ENCODE measurements at places on chromosomes 16 and 17. TPM values are rescaled to one million over a fixed set of nuclear protein-coding genes. Genes with fewer than 3 reads are reported as not detected.

ENKD1 gene
- total RNA-seq = 11.4 TPM

SSTR5 gene
- not detected for total RNA-seq

PEMT gene
- 151 TPM for total RNA-seq

TEX19 gene
- not detected for total RNA-seq

GINS2 gene
- 0.32 TPM for total RNA-seq

ENPP7 gene
- 0.26 TPM for total RNA-seq

EVPLL gene
- total RNA-seq = 0.22 TPM

OTOP3 gene
- not detected for total RNA-seq

USH1G gene
- total RNA-seq = not detected

MMP15 gene
- 23.2 TPM for total RNA-seq

CDH11 gene
- 23.7 TPM for total RNA-seq

HOXB3 gene
- total RNA-seq = 12.6 TPM

FAAP100 gene
- total RNA-seq = 25.5 TPM

BCL6B gene
- total RNA-seq = 32.2 TPM

KRTAP4-3 gene
- not detected for total RNA-seq

PRR14 gene
- 36.9 TPM for total RNA-seq

DNA sequence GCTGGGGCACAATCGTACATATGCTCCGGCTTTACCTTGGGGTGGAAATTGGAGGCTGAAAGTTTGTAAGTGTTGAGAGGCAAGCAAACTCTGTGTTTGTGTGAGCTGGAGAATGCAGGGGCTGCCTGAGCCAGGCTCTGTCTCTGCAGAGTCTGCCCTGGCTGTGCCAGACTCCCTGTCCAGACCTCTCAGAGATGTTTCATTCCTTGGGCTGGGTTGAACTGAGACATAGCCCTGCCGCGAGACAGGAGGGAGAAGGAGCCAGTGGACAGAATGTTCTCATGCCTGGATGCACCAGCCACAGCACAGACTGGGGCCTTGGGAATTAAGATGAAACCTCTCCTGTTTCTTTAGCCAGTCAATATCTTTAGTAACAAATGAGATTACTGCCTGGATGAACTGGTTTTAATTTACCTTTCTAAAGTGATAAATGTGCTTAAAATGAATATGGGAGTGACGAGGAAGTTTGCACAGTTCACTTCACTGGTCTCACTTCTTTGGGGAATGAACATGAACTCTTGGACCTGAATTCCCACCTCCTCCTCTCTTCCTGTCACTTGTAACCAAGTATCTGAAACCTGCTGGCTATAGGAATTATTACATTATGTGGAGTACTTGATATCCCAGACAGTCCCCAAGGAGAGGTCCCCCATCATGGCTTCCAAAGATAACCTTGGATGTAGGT, 40.1 kb downstream of the YPEL2 start:
- no peak for DNase-seq

- no peak for DNase-seq
Measured at GRCh38 chr16:9556949-9557665, 465.7 kb downstream of the HAPSTR1 start.

- DNase-seq = no peak
Measured at GRCh38 chr17:8277317-8277716, 11.2 kb upstream of the RANGRF start.

DNA sequence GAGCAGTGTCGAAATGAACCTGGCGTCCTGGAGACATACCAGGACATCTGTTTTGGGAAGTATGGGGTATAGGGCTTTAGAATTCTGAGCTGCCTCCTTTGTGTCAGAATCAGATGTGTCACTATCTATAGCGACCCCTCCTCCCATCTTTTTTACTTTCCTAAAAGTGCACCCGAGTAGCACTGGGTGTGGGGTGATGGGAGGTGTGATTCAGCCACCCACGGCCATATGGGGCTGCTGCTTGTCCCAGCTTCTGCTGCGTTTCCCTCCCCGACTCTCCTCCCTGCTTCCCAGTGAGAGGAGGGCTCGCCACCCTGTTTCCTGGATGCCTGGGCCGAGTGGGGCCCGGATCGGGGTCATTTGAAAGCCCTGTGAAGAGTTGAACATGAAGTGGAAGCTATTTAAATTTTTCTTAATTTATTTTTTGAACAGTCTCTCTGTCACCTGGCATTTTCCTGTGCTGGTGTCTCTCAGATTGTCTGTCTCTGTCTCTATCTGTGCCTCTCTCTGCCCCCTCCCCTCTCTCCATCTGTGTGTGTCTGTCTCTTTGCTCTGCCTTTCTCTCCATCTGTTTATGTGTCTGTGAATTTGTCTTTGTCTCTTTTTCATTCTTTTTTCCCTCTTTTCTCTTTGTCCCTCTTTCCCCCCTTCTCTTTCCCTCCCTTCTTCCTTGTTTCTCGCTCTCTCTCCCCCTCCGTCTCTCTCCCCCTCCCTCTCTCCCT, 638.8 kb upstream of the EEF2KMT start:
- DNase-seq = no peak

GRCh38 chr16:28189245-28189644, 22.5 kb downstream of the XPO6 start:
- DNase-seq = no peak

DNA sequence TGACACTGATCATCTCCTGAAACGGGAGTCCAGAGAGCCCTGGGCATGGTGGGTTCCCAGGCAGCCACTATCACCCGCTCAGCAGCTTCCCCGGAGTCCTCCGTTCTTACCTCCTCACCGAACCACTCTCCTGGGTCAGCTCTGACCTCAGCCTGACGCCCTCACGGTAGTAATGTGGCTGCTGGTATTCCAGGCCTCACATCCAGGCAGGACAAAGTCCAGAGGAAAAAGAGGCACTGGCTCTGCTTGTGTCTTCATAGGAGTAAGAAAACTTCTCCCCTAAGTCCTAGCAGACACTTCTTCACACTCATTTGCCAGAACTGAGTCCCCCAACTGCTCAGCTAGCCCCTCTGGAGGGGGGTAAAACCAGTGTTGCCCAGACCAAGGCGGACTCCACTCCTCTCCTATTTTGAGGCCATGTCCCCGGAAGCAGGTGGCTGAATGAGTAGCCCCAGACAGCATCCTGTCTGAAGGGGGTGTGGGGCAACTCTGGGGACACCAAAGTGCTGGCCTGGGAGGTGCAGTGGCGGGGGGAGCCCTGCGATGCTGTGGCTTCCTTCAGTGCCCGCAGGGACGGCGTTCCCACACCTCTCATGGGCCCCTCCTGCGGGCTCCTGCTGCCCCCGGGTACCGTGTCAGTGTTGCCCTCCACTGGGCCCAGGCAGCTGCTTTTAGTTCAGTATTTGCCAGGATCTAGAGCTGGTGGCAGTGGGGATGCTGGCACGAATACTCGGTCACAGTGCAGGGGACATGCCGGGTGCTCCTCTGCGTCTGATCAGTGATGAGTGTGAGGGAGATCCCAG, 5.4 kb downstream of the FSCN2 start:
- no peak for DNase-seq

GRCh38 chr17:39719563-39720355, 10.6 kb downstream of the MIEN1 start:
- no peak for DNase-seq

- no peak for DNase-seq
Measured at GRCh38 chr17:44785921-44786320, 27.1 kb downstream of the ADAM11 start.

DNA sequence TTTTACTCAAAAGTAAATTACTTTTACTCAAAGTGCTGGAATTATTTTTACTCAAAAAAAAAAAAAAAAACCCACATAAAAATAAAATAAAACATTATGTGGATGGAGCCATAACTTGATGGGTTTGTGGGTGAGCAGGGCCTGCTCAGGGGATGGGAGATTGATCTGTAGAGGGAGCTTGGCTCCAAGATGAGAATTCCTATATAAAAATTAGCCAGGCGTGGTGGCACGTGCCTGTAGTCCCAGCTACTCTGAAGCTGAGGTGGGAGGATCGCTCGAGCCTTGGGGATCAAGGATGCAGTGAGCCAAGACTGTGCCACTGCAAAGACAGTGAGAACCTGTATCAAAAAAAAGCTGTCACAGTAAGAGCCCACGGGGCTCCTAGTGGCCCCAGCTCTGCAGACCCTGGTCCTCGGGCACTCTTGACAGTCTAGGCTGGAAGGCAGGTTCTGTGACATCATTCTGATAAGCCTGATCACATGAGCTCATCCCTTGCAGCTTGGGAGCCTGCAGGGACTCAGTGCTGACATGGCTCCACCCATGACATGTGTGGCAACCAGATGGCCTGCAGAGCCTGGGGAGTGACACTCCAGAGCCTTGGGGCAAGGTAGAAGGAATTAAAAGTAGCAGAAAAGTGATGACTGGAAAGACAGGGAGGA, 42.5 kb downstream of the ST3GAL2 start:
- no peak for DNase-seq

DNA sequence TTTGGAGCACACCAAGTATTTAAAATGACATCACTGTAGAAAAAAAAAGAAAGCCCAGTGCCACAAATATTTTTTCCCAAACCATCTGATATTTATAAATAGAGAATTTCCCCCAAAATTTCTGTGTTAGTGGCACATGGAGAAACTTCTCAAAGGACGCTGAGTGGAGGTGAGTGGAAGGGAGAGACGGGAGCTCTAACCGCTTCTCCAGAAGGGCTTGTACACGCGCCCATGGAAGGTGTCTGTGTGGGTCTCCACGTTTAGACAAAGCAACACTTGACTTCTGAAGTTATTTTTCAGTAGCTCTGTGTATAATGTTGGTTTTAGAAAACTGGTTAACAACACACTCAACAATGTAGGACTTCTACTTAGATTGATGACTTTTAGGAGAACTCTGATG, 1.0 kb downstream of the MYOCD start:
- DNase-seq = no peak

GRCh38 chr17:37710344-37710886, 34.4 kb downstream of the HNF1B start:
- DNase-seq = no peak

DNA sequence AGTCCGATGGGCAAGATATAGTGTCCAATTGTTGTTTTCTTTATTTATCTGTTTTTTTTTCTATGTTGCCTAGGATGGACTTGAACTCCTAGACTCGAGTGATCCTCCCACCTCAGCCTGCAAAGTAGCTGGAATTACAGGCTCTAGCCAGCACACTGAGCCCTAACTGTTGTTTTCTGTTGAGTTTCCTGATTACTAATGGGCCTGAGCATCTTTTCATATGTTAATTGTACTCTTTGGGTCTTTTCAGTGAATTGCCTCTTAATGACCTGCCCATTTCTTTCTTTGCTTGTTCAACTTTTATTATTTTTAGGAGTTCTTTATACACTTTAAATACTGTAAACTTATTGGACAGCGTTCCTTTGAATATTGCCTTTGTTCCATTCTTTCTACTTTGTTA, 213.0 kb downstream of the HS3ST3B1 start:
- DNase-seq = no peak

GRCh38 chr17:73788111-73788510, 143.9 kb upstream of the SDK2 start:
- no peak for DNase-seq

DNA sequence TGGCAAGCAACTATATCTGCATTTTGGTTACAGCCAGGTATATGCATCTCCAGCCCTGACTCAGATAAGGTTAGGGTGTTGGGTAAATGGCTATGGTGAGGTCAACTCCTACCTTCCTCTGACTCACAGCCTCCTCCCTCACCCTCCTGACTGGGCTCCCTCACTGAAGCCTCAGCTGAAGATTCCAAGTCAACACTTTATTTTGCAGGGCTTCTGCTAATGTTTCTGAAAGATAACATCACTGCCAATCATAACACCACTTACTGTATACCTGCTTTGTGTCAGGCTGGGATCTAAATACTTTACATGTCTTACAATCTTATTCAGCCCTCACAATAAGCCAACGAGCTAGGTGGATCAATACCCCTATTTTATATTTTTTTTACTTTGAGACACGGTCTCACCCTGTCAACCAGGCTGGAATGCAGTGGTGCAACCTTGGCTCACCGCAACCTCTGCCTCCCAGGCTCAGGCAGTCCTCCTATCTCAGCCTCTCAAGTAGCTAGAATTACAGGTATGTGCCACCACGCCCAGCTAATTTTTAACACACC, 47.8 kb upstream of the GCSH start:
- no peak for DNase-seq

GRCh38 chr17:78231991-78232858, 794 bp downstream of the TMEM235 start:
- no peak for DNase-seq

GRCh38 chr17:1107777-1108477, 71.9 kb downstream of the ABR start:
- DNase-seq = no peak

DNA sequence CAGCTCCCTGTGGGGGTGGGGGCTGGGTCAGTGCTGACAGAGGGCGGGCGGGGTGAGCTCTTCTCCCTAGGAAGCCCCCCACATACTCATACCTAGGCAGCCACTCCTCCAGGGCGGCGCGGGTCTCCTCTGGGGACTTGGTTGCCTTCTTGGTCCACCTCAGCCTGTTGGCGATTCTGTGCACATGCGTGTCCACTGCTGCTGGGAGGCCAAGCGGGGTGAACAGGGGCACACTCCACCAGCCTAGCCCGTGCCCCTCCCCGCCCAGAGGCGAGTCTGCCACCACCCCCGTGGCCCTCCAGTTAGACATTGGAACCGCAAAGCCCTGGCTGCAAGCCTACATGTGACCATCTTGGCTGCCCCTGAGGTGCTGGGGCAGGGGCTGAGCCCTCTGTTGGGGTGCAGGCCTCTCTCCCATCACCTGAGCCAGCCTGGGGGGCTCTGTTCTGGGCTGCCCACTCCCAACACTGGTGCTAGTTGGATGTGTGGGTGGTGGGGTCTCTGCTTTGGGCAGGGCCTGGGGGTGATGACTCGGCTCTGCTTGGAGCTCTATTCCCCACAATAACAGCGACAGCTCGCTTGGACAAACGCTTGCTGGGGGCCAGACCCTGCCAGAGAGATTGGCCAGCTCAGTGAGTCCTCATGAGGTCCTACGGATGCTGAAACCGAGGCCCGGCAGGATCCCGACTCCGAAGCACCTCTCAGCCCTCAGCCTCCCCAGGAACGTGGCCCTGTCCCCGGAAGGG, 7.4 kb downstream of the NTHL1 start:
- no peak for DNase-seq

GRCh38 chr17:6100146-6100545, 30.0 kb downstream of the WSCD1 start:
- DNase-seq = peak; percentile 64

- DNase-seq = no peak
Measured at GRCh38 chr16:1825864-1826690, 548 bp downstream of the HAGH start.

GRCh38 chr16:11824362-11824761, 27.0 kb downstream of the RSL1D1 start:
- no peak for DNase-seq

DNA sequence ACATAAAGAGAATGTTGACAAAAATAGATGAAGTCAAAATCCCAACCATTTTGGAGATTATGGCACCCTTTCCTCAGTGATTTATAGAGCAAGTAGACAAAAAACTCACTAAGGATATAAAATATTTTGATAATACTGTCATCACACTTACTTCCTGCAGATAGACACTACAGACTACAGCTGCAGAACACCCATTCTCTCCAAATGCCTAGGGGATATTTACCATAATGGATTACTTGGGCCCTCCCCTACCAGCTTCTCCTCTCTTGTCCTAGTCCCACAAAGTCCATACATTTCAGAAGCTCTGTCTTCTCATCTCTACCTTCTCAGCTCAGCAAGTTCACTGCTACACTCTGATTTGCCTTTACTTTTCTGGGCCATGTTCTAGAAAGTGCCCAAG, 37.2 kb upstream of the CCNF start:
- DNase-seq = no peak
